ENCODE measurements at places on chromosomes 2 and 18.

- no peak for DNase-seq
These were observed 318.0 kb downstream of the ALK start for GRCh38 chr2:29603341-29603740.

- DNase-seq: no peak
These were observed 41.5 kb upstream of the ZBTB7C start for GRCh38 chr18:48450685-48451084.

DNA sequence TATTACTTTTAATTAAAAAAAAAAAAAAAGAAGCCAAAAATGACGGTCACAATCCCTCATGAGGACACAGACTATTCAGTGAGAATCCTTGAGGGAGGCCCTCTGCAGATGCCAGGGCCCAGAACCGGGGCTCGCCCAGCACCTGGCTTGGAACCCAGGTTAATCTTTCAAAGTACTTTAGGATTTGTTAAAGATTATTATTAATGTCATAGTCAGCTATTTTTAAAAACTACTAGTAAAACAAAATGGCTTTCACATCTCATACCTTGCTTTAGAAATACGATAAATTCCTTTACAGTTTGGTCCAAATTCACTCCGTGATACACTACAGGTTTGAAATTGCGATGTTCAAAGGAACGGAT lies 27.1 kb downstream of the C2orf76 start:
- no peak for DNase-seq

DNA sequence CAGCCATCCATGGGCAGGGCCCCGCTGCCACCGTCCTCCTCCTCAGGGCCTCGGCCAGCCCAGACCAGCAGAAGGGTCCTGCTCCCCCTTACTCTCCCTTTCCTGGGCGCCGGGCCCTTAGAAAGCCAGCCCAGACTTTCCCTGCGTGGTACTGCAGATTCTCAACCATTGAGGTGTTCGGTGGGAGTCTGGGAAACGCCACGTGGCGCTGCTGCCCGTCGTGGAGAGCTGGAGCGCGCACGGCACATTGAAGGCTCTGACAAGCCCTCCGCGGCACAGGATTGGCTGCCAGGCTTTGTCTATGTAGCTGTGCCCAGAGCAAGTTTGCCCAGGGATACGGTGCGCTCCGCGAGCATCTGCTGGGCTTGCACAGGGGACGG lies 10.4 kb upstream of the KLHL30 start:
- DNase-seq: no peak

DNA sequence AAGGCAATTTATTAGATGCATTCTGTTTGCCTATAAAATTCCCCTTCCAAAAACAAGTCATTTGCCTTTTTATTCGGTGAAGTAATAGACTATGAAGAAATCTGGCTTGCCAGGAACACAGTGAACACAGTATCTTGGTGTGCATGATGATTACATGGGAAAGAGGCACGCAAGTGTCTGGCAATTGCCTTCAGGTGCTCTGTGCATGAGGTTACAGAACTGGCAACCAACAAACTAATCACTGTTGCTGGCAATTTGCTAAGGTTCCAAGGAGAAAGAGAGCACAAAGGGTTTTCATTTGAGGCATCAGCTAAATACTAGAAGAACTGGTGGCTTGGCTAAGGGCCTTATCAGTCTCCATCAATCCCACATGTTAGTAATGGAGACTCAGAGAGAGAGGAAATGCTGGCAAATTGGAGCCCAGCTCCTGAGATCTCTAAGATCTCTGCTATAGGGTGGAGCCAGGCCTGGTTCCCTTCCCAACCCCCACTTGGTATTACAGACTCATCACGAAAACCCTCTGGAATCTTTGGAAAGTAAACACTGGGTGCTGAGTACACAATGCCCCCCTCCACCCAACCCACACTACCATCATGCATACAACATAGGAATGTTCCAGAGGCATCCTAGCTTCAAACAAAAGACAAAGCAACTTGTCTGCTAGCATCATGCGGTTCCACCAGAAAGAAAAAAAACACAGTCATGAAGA lies 10.4 kb downstream of the RNF152 start:
- no peak for DNase-seq

DNA sequence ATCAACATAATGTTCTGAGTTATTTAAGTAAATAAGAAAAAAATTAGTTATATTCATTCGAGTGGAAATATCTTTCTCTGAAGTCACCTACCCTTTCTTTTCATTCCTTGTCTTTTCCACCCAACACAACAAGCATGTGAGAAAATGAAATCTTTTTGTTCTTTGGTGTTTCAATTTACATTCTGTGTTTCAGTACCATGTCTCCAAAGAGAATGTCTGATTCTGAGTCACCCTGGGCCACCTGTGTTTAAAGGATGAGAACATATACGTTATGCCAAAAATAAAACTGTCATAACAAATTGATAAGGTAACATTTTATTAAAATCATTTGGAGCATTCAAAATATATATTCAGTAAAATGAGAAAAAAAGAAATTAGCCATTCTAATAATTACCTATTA lies 470.8 kb downstream of the ZNF804A start:
- DNase-seq: no peak

GRCh38 chr2:42909966-42910365 lies 117.6 kb upstream of the HAAO start:
- no peak for DNase-seq

- peak; percentile 70 for DNase-seq
These were observed 53.8 kb upstream of the TUBA3E start for GRCh38 chr2:130251873-130252620.

DNA sequence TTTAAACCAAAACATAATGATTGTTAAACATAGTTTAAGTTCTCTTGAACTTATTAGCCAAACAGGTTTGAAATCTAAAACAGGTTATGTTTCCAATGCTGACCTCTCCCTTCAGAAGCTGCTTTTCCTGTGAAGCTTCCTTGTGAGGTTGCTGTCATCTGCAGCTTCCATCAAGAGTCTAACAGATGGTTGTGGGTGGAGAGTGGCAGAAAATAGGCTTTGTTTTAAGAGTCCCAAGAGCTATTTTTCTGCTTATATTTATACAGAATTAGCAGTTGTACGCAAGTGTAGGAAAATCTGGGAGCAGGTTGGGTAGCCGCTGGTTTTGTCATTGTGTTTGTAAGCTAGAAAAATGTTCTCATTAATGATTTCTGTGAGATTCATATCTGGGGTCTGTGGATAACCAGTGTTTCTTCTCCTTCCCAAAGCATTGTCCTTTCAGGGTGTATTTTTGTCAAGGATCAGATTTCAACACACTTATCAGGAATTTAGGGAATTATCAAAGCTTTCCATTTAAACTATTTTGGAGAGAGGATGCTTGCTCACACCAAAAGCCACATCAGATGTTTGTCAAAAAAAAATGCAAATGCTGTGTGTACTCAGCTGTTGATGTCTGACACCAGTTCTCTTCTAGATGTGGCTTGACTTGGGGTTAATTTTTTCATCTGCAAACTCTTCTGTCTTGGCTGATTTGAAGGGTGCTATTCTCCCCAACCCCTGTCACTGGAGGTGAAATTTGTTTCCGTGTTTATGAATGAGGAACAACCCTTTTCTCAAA lies 78.1 kb upstream of the KIF5C start:
- DNase-seq: no peak

- DNase-seq: no peak
These were observed 75.9 kb upstream of the PID1 start for GRCh38 chr2:229346816-229347540.

- DNase-seq: no peak
These were observed 23.8 kb downstream of the NABP1 start for GRCh38 chr2:191701696-191702095.

- no peak for DNase-seq
These were observed 259.3 kb downstream of the NEDD4L start for GRCh38 chr18:58303363-58303762.

DNA sequence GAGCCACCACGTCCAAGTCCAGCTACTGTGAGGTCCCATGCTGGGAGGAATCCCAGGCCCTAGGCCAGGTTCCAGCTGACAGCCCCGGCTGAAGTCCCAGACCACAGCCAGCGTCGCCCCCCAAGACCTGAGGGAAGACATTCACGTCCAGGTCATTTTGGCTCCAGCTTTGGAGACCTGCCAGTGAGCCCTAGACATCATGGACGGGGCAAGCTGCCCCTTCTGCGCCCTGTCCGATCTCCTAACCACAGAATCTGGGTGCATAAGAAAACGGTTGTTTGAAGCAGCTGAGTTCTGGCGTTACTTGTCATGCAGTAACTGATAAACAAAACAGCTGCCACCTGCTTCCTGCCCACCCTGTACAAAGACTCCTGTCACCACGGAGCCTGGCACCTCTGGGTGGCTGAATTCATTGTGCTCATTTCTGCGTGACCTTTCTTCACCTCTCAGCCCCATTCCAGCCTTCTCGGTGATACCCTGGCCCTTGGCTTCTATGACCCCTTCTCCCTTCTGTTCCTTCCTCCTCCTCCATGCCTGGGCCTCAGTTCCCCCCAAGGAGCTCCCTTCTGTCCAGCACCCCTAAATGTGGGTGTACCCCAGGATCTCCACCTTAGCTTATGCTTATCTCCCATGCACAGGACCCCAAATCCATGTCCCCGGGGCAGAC lies 72.6 kb upstream of the SMAD7 start:
- no peak for DNase-seq

GRCh38 chr2:9638532-9638931 lies 7.7 kb upstream of the YWHAQ start:
- peak; percentile 63 for DNase-seq

GRCh38 chr2:232353096-232353495 lies 25.5 kb upstream of the ALPP start:
- DNase-seq: peak; percentile 20

DNA sequence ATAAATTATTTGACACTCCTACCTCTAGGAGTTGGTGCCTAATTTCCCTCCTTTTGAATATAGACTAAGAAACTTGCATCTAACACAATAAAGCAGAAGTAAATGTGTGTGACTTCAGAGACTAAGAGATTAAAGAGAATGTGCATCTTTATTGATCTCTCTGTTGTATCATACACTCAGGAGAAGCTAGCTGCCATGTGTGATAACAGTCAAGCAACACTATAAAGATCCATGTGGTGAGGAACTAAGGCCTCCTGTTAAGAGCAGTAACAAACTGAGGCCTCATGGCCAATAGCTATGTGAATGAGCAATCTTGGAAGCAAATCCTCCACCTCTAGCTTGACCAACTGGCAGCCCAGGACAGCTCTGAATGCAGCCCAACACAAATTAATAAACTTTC lies 3.4 kb downstream of the FANCL start:
- no peak for DNase-seq

GRCh38 chr2:15546297-15547098 lies 14.6 kb downstream of the NBAS start:
- no peak for DNase-seq

DNA sequence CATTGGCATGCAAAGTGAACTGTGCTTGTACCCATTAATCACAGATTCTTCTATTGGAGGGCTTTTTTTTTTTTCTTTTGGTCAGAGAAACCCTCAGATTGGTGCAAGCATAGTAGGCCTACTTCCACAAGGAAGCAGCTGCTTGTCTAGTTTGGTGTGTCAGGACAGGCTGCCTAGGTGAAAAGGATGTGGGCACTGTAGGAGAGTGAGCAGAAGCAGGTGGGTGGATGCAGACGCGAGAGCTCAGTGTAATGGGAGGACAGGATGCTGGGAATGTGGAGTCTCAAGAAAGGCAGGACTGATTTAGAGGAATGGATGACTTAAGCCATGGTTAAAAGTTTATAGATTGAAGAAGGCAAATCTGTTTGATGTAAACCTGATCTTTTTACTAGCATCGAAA lies 3.1 kb downstream of the ELP2 start:
- DNase-seq: no peak

DNA sequence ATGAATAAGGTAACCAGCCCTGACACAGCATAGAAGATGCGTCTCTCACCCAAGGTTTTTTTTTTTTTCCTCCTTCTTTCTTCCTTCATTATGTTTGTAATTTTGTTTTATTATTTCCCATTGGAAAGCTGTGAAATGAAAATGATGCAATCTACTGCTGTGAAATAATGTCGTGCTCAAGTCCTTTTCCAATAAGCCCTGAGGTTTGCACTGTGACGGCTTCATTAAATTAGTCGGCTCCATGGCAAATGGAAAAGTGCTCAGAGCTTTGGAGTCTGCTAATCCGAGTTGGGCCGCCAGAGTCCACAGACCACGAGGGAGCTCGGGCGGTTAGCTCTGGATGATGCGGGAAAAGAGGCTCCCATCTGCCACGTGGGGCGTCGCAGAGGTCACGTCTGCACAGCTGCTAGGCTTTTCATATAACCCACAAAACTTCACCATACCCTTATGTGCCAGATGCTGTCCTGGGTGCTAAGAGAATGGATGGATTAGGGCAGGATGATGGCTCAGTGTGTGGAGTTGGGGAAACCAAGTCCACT lies 92.3 kb upstream of the CAPN13 start:
- DNase-seq: no peak

- no peak for DNase-seq
These were observed 284.4 kb upstream of the RGPD4 start for GRCh38 chr2:107542314-107542740.
